Myocyte (in vitro differentiated cells): ENCODE measurements at places on chromosomes 5 and 9.

DNA sequence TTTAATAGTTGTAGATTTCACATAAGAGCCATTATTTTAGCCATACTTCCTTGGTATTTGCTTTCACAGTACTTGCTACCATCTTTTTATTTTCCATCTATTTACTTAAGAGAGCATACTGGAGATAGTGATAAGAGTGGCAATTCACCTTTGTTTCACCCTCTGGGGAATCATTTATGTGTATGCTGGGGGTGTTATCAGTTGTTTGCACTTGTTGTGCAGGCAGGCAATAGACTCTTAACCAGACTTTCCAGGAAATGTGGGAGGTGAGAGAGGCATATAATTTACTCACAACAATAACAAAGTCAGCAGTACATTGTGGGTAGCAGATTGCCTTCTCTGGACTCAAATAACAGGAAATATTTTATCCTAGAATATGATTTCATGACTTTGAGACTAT is 1018.3 kb downstream of the CDH12 start:
- DNase-seq: no peak

DNA sequence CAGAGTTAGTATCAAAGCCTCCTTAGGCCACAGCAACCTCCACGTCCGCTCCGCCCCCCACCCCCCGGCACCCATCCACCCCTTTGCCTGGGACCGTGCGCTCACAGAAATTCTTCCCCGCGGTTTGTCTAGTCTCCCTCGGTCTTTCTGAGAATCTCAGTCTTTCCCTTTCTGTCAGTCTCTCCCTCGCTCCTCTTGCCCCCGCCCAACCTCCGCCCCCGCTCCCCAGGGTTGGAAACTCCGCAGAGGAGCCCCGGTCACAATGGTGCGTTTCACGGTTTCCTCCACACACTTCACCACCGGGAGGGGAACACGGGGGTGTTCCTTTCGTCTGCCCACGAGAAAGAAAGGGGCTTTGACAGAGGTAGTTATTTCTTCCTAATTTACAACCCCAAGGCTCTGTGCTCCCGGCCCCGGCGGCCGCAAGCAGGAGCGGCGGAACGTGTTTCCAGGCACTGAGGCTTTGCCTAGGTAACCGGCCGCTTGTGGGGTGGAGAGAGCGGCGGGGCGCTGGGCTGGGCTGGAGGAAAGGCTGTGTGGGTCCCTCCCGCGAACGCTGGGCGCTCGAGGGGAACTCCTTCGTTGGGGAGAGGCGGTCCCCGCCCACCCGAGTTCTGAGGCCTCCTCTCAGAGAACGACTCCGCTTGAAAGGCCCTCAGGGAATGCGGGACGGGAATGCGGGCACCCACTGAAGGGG is 2.1 kb downstream of the NR4A3 start:
- DNase-seq: no peak

- DNase-seq: no peak
Measured at GRCh38 chr5:82839881-82840280, 237.3 kb downstream of the TMEM167A start.

DNA sequence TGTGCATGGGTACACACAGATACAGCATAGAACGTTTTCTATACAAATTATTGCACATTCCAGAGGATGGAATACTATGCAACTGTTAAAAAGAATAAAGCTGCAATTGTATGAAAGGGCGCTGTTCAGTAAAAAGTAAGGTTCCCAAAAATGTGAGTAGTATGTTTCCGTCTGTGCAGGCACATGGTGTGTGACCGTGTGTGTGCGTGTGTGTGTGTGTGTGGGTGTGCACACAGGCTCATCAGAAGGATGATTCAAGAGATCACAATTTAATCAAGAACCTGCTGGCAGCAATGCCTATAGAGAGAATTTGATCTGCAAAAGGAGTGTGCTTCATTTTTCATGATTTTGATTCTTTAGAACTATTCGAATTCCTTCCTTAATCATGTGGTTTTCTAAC is 76.3 kb downstream of the SEMA4D start:
- no peak for DNase-seq

GRCh38 chr5:32439086-32439642 is 5.4 kb downstream of the ZFR start:
- DNase-seq: no peak

DNA sequence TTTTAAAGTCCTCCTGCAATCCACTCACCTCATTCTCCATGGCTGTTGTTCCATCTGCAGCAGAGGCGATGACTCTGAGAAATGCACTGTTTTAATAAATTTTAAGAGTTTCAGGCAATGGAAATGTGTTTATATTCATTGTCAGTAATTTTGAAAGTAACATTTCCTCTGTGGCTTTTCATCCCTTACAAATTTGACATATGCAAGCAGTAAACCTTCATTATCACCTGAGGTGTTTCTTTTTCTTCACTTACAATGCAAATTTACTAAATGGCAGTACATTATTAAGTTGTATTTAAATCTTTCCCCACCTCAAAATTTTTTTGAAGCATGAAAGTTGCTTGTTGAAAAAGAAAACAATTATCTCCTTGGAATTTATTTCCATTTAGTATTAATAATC is 136.9 kb downstream of the DIRAS2 start:
- DNase-seq: no peak

DNA sequence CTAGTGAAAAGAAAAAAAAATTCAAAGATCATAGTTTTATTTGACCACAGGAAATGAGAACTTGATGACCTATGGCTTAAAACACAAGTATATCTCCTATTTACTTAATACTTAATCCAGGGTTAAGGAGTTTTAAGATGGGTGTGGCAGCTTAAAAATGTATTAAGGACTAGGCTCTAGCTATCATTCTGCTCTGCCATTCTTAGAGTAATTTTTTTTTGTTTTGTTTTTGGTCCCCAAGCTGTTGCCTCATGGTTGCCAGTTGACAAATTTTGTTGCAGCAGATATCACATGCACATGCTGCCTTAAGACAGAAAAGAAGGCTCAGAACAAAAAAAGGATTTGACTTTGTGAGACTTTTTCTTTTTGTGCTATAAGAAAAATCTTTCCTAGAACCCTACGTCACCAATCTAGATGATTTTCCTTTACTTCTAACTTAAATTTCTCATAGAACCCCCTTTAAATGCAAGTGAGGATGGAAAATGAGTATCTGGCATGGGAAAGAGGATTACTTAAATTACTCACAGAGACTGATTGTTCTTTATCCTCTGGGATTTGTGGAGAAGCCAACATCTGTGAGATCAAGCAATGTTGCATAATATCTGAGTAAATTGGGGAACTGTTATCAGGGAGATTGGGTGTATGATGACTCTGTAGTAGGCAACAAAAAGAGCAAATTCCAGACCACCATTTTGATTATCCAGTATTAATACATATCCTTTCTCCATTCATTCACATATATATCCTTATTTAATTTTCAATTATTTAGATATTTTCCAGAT is 364.7 kb upstream of the CD180 start:
- peak; percentile 26 for DNase-seq

DNA sequence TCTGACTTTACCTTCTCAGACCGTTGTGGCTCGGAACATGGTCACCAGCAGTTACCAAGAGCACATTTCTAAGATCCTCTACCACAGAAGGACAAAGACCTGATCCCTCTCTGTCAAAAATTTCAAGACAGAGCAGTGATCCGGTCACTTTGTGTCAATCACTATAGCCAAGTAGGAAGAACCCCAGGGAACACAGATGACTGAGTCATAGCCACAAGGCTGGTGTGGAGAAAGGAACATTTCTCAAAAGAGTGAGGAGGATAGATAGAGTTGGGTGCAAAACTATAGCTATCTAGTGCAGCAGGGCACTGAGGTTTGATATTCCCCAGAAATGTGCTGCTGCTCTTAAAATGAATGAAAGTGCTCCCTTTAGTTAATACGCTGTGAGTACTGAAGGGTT is 130.7 kb upstream of the SMIM23 start:
- DNase-seq: no peak

GRCh38 chr5:78794693-78795215 is 146.2 kb upstream of the LHFPL2 start:
- DNase-seq: no peak

DNA sequence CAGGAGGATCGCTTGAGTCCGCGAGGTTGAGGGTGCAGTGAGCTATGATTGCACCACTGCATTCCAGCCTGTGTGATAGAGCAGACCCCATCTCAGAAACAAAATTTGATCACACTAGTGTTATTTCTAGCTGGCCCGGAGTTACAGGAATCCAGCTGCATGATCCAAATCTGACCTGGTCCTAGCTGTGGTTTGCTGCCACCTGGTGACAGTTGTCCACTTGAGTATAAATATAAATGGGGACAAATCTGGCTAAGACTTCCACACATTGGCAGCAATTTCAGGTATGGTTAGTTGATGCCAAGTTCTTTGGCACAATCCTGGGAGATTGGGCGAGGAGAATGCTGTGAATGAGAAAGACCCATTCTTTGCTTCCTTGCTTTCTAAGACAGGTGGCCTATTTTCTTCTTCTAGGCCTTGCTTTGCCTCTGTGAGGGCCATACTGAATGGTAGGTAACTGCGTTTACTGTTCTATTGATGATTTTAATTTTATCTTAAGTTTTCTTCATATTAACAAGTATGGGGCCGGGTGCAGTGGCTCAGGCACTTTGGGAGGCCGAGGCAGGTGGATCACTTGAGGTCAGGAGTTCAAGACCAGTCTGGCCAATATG is 35.4 kb downstream of the UBE2R2 start:
- peak; percentile 65 for DNase-seq

- peak; percentile 75 for DNase-seq
Measured at GRCh38 chr9:21831841-21832509, 29.5 kb downstream of the MTAP start.
